ENCODE measurements at places on chromosomes 12 and 14. TPM values are rescaled to one million over a fixed set of nuclear protein-coding genes. Genes with fewer than 3 reads are reported as not detected.
A peak's percentile ranks its signal among the peaks of the same experiment; 100 is the strongest.

GRCh38 chr12:104686196-104686595 lies 229.4 kb downstream of the CHST11 start:
- DNase-seq: no peak

DNA sequence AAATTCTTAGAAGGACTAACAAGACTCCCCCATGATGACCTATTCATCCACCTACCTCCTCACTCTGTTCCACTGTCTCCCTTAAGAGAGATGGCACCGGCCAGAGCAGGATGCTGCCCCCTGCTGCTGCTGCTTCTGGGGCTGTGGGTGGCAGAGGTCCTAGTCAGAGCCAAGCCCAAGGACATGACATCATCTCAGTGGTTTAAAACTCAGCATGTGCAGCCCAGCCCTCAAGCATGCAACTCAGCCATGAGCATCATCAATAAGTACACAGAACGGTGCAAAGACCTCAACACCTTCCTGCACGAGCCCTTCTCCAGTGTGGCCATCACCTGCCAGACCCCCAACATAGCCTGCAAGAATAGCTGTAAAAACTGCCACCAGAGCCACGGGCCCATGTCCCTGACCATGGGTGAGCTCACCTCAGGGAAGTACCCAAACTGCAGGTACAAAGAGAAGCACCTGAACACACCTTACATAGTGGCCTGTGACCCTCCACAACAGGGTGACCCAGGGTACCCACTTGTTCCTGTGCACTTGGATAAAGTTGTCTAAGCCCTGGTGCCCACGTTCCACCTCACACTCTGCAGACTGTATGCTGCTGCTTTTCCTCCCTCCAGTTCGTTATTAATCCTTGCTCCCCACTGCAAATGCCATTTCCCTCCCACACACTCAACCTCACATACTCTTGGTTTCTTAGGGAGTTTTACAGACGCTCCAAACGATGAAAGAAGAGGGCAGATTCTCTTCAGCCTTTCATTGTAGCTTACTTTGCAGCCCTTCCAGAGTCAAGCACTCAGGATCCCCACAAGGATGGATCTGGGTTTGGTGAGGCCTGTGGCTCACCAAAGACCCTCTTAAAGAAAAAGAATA lies at the start of gene RNASE8:
Gene RNASE8, plus strand, starts transcription at position 20 of the 873 bp plus-strand sequence. Its CDS starts 71 bp downstream, at position 91.
- peak; percentile 35 for DNase-seq

Gene DCAF5
- total RNA-seq: 27.1 TPM

GRCh38 chr12:102107970-102108369 lies 11.9 kb downstream of the NUP37 start:
- DNase-seq: no peak

DNA sequence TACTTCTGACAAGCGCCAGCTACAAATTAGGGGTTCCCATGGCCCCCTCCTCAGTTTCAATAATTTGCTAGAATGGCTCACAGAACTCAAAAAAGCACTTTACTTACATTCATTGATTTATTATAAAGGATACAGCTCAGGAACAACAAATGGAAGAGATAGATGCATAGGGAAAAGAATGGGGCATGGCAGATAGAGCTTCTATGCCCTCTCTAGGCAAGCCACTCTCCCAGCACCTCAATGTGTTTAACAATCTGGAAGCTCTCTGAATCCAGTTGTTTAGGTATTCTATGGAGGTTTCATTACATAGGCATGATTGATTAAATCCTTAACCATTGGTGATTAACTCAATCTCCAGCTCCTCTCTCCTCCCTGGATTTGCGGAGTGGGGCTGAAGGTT lies 184.5 kb upstream of the DAAM1 start:
- no peak for DNase-seq

Gene LTBP2
- total RNA-seq: 114 TPM

GRCh38 chr12:70948976-70949336 lies 28.4 kb upstream of the PTPRR start:
- no peak for DNase-seq

- no peak for DNase-seq
Observed at GRCh38 chr12:39886106-39886505, 219.8 kb downstream of the SLC2A13 start.

Gene SCNN1A
- total RNA-seq: 0.18 TPM

- peak; percentile 40 for DNase-seq
Observed at GRCh38 chr12:1351926-1352325, 242.5 kb downstream of the FBXL14 start.

GRCh38 chr12:104274811-104275210 lies 28.7 kb upstream of the EID3 start:
- no peak for DNase-seq

- no peak for DNase-seq
Observed at GRCh38 chr14:99730876-99731546, 46.9 kb downstream of the CYP46A1 start.

GRCh38 chr12:64392221-64392620 lies 1.7 kb upstream of the C12orf56 start:
- DNase-seq: peak; percentile 13

Gene LALBA
- not detected for total RNA-seq

GRCh38 chr14:95526483-95527386 lies 8.1 kb upstream of the GLRX5 start:
- DNase-seq: no peak

DNA sequence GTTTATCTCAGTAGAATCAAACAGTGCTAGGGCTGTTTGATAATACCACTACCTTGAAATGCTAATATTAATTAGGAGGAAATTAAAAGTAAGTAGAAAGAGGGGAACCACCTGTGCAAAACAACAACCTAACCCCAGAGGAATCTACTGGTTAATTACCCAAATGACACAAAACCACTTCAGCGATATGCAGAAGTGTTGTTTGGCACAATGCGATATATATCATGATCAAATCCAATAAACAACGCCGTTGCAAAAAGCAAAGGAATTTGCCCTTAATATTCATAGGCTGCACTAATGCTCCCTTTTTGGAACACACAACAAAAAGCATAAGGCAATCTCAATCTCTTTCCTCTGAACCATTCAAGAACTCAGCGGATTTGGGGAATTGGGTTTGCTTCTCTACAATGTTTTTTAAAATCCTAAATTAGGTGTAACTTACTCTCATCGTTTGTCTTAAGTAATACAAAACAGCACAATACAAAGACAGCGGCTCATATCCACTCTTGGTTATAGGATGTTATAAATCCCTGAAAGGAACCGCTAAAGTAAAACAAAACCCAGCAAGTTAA lies 1.5 kb downstream of the MAP4K5 start:
- DNase-seq: no peak

Gene SOAT2
- 0.21 TPM for total RNA-seq

Gene IGF1
- total RNA-seq: 1.4 TPM

- DNase-seq: no peak
Observed at GRCh38 chr12:62598846-62599245, 132.2 kb downstream of the MON2 start.

DNA sequence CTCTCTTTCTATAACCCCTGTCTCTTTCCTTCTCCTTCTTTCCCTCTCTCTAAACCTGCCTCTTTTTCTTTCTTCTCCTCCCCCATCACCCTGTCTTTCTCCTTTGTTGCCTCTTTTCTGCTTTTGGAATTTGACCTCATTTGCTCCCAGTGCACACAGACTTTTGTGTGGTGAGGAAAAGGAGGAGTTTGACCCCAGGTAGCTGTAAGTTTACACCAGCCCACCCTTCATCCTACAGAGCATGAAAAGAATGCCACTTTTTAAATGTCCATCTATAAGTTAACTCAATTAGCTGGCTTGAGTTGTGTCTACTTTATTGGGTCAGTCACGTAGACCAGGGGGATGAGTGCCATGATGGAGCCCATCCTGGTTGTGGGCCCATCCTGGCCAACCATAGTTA lies 146.8 kb upstream of the SLC38A2 start:
- no peak for DNase-seq

Gene PPP4R4
- total RNA-seq: not detected

Gene FAM161B
- total RNA-seq: 4.3 TPM

GRCh38 chr14:36452860-36453259 lies 67.2 kb downstream of the NKX2-1 start:
- DNase-seq: no peak

DNA sequence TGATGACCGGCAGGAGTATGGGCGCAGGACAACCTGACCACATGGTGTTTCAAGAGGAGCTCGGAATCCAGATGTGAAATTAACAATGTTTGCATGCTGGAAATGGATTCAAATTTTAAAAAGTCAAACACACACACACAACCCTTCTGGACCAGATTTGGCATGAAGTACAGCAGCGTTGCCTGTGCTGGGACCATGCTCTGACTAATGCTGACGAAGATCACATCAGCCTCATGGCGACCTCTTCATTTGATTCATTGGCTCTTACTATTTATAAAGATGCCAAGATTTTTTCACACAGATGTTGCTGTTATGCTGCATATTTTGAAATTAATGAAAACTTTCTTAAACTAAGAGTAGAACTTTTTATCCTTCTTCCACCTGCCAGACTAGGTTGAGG lies 926.6 kb upstream of the TMEM132C start:
- DNase-seq: no peak

- no peak for DNase-seq
Observed at GRCh38 chr12:116606397-116606796, 47.2 kb downstream of the MAP1LC3B2 start.

Gene EDDM3A
- not detected for total RNA-seq

DNA sequence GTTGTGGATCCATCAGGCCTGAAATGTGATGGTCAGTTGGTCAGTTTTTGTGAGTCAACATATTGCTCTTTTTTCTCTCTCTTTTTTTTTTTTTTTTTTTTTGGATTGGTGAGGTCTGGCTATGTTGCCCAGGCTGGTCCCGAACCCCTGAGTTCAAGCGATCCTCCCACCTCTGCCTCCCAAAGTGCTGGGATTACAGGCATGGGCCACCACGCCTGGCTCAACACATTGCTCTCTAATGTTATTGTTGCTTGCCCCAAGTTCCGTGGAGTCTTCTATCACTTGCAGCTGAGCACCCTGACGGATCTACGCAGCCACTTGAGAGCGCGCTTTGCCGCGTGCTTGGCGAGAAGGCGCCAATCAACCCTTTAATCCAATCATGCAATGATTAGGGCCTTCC lies 69.5 kb upstream of the DIO3 start:
- no peak for DNase-seq

Gene ANKRD33
- total RNA-seq: not detected

Gene STAC3
- total RNA-seq: 1.1 TPM

DNA sequence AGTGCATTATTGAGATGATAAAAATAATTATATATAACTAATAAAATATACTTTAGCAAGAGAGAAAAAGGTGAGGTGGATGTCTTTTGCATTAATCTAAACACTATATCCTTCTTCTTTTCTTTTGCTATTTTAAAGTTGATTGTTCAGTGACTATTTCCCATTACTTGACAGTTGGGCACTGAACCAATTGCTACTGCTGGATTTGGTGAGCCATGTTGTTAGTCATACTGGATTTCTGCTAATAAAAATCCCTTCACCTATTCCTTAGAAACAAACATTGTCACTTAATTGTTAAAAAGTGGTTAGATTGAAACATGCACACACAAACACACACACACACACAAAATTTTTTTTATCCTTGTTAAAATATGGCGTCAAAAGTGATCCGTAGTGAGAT lies 251.6 kb upstream of the ALG10 start:
- DNase-seq: no peak

GRCh38 chr12:93912086-93912733 lies 235.0 kb downstream of the CRADD start:
- no peak for DNase-seq

Gene BEGAIN
- 0.09 TPM for total RNA-seq

DNA sequence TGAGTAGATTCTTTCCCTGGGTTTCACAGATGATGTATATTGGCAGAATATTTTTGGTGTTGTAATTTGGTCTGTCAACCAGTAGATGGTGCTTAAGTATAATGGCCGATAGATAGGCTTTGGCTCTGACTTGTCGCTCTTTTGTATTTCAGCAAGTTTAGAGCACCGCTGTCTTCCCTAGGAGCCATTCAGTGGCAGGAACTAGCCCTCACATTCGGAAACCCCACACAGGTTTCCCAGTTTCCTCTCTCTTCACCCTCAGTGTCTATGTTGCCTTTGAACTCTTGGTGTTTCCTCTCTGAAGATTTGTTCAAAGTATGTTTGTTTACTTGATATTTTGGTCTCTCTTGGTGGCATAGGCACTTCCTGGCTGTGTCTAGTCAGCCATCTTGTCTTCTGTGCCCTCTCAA lies 102.2 kb downstream of the GPHN start:
- peak; percentile 1 for DNase-seq

Gene PDZRN4
- total RNA-seq: not detected

Gene CLEC9A
- not detected for total RNA-seq

DNA sequence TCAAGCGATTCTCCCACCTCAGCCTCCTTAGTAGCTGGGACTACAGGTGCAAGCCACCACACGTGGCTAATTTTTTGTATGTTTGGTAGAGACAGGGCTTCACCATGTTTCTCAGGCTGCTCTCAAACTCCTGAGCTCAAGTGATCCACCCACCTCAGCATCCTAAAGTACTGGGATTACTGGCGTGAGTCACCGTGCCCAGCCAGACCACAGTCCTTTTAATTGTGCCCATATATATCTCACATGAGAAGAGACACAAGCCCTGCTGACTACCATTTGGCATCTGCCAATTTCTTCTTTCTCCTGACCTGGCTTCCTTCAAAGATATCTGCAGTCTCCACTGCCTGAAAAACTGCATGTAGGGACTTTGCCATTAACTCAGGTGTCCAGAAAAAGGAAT lies 142.5 kb downstream of the DPY19L2 start:
- no peak for DNase-seq

Gene CCNB1IP1
- 18.6 TPM for total RNA-seq

DNA sequence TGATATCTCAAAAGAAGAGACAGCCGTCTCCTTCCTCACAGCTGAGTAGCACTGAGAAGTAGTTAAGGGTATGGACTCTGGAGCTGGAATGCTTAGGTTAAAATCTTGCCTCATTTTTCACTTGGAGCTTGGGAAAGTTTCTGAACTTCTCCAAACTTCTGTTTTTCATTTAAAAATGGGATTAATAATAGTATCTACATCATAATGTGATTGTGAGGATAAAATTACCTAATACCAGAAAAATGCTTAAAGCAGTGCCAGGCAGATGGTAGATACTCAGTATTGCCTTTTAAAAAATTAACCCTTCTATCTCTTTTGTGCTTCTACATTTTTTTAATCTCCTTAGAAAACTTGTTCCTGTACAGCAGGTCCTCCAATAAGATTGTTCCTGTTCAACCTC lies 63.1 kb downstream of the A2M start:
- DNase-seq: no peak

GRCh38 chr12:111143271-111143670 lies 222.9 kb upstream of the MYL2 start:
- no peak for DNase-seq

Gene SMCO2
- total RNA-seq: not detected

Gene HOXC12
- not detected for total RNA-seq

- no peak for DNase-seq
Observed at GRCh38 chr14:61322011-61322798, 826 bp downstream of the PRKCH start.

Gene SELPLG
- total RNA-seq: 9.1 TPM
